ENCODE measurements at places on chromosomes 4 and X. TPM values are rescaled to one million over a fixed set of nuclear protein-coding genes. Genes with fewer than 3 reads are reported as not detected.

DNA sequence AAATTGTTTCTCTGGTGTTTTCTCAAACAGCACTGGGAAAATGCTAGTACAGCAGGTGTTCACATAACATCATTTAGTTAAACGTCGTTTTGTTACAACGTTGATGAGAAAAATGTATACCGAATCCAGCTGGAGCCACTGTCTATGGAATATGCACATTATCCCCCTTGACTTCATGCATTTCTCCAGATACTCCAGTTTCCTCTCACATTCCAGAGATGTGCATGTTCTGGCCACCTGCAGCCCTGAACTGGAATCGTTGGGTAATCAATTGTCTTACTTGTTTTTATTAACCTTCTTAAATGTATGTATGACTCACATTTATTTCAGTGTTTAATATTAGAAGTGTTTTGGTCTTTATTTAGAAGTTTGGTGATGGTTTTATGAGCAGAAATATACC, 18.4 kb upstream of the ODAM start:
- DNase-seq = no peak

DNA sequence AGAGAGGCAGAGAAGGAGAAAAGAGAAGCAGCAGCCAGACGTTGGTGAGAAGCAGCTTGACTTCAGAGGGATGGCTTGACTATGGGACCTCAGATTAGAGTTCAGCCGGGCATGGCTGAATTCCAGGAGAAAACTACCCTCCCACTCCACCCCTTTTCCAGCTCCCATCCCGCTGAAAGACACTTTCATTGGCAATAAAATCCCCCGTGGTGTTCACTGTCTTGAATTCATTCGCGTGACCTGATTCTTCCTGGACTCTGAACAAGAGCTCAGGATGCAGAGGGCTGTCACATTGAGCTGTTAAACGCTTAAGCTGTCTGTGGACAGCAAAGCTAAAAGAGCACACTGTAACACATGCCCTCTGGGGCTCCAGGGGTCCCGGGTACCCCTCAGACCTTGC, 1575.3 kb upstream of the AGA start:
- no peak for DNase-seq

The S100P gene
- total RNA-seq = 1.5 TPM

- no peak for DNase-seq
These were observed 102.2 kb downstream of the SLC2A9 start for GRCh38 chr4:9919047-9919446.

The VEGFD gene
- total RNA-seq = not detected

DNA sequence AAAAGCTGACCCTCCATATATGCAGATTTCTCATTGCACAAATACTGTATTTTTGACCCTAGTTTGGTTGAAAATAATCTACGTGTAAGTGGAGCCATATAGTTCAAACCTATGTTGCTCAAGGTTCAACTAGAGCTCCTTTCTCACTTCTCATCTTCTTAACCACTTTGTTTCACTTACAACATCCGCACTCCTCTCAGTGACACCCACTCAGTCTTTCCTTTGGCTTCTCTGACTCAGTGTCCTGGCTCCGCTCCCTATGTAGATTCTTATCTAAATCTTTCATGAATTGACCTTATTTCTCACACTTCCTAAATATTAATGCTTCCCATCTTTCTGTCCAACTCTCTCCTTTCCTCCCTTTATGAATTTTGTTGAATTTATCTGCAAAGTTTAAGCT, 32.9 kb upstream of the DKK2 start:
- DNase-seq = no peak

DNA sequence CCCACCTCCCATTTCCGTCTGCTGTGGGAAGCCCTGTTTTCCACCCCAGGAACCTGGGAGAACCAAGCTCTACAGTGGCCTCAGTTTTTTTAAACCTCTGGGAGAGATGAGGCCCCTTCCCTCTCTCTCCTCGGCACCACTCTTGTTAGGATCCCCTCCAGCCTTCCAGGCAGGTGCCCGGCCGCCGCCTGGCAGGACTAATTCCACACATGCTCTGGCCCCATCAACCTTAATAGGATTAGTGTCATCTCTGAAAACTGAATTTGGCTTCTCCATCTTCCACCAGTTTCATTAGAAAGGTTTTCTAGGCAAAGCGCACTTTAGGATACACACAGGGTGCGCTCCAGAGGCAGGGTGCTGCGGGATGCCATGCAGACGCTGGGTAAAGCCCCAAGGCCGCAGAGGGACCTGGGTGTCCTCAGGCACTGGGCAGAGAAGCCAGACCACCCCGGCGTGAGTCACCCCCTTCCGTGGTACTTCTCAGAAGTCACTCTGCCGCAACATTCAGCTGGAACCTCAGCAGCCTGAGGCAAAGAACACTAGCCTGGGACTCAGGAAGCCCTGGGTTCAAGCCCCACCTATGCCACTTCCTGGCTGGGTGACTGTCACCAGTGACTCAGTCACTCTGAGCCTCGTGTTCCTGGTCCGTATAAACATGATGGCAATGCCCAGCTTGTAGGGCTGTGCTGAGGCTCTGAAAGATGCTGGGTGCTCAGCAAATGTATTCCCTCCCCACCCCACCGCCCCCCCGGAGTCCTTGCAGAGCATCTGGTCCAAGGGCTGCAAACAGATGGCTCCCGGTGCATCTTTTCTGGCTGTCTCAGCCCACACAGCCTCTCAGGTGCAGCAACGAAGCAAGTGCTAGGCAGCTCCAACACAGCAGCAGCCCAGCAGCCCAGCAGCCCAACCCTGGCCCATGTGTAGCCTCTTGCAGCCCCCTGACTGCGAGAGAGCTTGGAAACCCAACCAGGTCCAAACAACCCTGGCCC, 29.1 kb downstream of the PPP2R2C start:
- DNase-seq = peak; percentile 14

The ZNF827 gene
- 21.8 TPM for total RNA-seq

The CASP3 gene
- 45.3 TPM for total RNA-seq

The SCD5 gene
- 6.2 TPM for total RNA-seq

The TIMM17B gene
- 39.2 TPM for total RNA-seq

DNA sequence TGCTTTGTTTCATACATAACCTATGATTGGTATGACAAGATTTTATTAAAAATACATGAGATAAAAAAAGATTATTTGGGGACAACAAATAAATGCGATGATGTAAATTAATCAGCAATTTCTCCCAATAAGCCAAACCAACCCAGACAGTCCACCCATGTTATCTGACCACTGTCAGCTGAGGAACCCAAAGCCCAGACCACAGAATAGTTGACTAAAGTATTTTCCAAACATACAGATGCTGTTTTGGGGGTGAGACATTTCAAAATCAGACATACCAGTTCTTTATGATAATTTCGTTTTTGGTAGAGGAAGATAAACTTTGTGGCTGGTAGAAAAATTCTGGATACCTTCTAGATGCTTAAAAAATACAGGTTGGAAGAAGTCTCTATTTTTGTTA, 650.8 kb upstream of the FAM241A start:
- no peak for DNase-seq

The GRIA2 gene
- total RNA-seq = not detected

- no peak for DNase-seq
These were observed 9.3 kb upstream of the SAT1 start for GRCh38 chrX:23773601-23774175.

DNA sequence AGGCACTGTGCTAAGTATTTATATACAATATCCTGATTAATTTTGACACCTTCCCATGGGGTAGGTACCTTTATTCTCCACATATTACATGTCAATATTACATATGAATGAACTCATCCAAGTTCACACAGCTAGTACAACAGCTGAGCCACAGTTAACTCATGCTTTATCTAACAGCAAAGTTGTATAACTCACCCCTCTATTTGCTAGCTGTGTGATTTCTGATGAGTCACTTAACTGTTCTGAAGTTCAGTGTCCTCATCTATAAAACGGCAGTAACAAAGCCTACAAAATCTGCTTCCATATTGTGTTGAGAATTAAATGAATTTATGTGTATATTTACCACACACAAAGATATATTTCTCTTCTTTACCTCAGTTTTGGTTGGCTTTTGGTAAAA, 48.2 kb upstream of the KDR start:
- no peak for DNase-seq

DNA sequence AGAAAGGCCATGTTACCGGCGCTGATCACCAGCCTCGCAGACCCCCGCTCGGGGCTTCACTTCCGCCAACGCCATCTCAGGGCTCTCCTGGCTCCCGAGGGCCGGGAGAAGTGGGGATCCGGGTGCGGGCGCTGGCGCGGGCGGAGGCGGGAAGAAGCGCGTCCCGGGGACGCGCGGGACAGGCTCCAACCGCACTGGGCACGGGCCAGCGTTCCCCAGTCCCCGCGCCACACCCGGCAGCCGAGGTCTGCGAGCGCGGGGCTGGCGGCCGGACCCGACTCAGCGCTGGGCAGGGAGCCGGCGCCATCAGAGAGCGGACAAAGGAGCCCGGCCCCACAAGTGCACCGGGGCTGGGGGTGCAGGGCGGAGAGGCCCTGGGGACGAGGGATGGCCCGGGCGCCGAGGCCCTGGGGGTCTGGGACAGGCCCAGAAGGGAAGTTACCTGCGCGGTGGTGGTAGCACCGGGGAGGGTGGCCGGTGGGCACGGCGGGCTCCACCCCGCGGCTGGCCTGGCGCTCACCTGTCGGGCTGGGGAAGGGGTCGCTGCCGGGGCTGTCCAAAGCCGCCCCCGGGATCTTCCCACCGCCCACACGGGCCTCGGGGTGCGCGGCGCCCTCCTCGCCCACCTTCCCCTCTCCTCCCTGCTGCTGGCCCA, 449 bp downstream of the CTPS2 start:
- DNase-seq = peak; percentile 38

The BEX5 gene
- 2.6 TPM for total RNA-seq

GRCh38 chr4:13535708-13536361, 8.5 kb downstream of the NKX3-2 start:
- DNase-seq = peak; percentile 37

- no peak for DNase-seq
These were observed 8.5 kb upstream of the NUDT6 start for GRCh38 chr4:122930862-122931261.

DNA sequence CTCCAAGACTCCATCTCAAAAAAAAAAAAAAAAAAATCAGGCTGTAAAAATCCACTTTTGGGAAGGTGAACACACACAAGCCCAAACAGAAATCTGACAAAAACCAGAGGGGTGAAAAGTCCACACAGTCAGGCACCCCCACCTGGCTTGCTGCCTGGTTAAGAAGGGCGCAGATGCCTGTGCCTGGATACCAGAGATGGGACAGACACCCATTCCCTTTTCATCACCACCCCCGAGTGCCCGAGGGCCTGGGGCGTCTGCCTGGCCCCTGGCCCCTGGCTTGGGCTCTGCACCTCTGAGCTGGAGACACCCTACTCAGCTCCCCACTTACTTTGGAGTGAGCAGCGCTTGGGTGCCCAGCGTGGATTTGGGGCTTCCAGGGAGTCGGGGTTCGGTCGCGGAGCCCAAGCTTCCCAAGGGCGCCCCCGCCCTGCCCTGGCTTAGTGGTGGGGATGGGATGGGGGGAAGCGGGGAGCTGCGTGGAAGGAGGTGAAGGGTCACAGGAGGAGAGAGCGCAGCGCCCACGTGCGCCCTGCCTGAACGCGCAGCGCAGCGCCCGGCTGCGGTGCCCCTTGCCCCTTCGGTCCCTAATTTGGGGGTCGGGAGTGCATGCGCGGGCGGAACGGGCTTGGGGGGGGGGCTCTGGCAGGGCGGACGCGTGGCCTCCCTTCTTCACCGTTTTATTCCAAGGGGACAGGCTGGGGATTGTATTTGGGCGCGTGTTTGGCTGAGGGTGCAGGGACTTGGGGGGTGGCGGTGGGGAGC, 11.3 kb downstream of the SHOX start:
- DNase-seq = no peak

- DNase-seq = no peak
These were observed 216.8 kb downstream of the GRID2 start for GRCh38 chr4:92520563-92520962.

DNA sequence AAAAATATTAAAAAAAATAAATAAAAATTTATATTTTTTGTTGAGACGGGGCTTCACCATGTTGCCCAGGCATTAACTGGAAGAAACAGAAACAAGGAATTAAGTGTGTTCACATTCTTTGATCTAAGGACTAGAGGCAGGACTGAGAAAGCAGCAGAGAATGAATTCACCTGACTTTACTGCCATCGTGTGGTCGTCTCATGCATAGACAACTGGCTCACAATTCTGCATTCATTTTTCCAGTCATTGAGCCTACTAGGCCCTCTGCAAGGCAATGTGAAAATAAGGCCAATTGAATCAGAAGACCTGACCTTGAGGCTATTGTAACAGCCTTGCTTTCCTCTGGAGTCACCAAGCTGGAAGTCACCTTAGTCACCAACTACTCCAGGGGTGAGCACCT, 37.4 kb downstream of the LHFPL1 start:
- no peak for DNase-seq

DNA sequence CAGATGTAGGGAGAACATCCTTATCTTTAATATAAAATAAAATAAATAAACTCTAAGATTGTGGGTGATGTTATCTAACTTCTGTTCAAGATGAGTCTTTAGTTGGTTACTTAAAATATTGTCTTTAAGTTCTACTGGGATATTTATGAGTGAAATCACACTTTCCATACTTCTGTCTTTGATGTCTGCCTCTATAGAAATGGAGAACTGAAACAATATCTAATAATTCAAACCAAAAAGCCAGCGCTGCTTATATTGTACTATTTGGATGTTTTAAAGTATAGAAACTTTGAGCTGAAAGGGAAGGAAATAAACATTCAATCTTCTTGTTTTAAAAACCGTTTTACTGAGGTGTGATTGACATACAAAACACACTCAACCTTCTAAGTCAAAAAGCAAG, 44.8 kb upstream of the RPS6KA3 start:
- no peak for DNase-seq

DNA sequence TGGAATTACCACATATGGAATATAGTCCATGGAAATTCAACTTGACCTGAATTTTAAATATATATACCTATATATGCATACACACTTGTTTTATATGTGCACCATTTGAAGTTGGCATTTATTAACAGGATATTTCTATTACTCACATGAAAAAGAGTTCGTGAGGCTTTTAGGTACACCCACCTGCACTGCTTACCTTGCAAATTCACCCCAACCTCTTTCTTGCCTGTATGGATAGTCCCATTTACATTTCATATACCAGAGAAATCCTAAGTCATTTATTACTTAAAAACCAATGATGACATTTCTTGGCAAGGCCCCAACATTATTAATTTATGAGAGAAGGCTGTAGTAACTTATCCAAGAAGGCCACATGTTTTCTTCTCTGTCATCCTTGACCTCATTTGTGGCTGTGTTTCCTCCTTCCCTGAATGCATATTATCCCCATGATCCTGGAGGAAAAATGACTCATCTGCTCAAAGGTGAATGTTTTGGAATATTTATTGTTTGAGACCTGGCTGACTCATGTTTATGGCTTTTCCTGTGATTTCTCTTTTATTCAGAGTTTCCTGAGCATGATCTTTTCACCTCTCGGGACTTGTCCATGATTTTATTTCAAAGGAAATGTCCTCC, 62.2 kb upstream of the FAM241A start:
- DNase-seq = no peak

The DMRTC1 gene
- total RNA-seq = 0.31 TPM

The GABRE gene
- total RNA-seq = not detected

The PCDH19 gene
- total RNA-seq = not detected

The CHRDL1 gene
- total RNA-seq = not detected

The RP2 gene
- total RNA-seq = 11.1 TPM

DNA sequence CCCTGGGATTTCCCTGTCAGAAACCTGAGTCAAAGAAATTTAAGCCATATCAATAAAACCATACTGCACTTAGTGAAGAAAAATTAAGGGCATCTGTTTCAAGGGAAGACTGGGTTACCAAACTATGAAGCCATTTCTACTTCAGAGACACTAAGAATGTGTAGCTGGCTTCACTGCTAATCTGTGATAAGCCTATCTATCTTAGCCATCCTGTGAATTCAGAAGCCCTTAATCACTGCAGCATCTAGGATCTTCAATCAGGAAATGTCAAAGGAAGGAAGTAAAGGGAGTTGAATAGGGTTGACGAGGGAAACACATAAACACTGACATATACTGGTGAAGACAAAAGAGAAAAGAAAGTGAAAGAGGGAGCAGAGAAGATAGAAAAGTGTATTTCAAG, 777.6 kb upstream of the DIAPH2 start:
- no peak for DNase-seq
